ENCODE measurements at places on chromosomes 16 and 17.

GRCh38 chr17:82065638-82066303 is at the start of gene DUS1L:
TSS of gene DUS1L (minus strand) at chr17:82065804. CDS start at chr17:82065059, 745 bp downstream.
- DNase-seq: peak; percentile 51

- no peak for DNase-seq
Measured at GRCh38 chr17:3527468-3527867, 30.1 kb downstream of the TRPV3 start.

DNA sequence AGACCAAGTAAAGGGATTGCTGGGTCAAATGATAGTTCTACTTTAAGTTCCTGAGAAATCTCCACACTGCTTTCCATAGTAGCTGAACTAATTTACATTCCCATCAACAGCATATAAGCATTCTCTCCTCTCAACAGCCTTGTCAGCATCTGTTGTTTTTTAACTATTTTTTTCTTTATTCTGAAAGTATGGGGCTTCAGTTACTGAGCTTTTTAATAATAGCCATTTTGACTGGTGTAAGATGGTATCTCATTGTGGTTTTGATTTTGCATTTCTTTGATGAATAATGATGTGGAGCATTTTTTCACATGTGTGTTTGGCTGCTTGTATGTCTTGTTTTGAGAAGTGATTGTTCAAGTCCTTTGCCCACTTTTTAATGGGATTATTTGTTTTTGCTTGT is 2.5 kb downstream of the KRTAP2-2 start:
- DNase-seq: no peak

DNA sequence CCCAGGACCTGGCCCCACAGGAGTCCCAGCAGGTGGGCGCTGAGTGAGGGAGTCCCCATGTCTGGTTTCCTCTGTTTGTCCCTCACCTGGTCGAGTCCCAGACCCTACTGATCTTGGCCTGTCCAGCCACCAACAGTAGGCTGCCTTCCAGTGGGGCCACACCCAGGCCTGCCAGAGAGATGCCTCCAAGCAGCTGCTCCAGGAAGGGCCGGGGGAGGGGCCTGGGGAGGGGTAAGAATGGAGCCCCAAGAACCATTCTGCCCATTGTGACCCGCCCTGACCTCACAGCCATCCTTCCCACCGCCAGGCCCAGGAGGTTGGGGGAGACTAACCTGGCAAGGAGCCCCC is 736 bp downstream of the SPATA20 start:
- DNase-seq: no peak

- DNase-seq: no peak
Measured at GRCh38 chr17:31573047-31573446, 181.6 kb downstream of the RAB11FIP4 start.

GRCh38 chr16:14454391-14454790 is 175.7 kb downstream of the PARN start:
- no peak for DNase-seq

GRCh38 chr16:78796221-78796866 is 696.9 kb downstream of the WWOX start:
- DNase-seq: no peak

GRCh38 chr16:11089504-11090124 is 145.2 kb downstream of the CLEC16A start:
- no peak for DNase-seq

Measured in stimulated activated CD4-positive, alpha-beta T cell treated with anti-CD3 and anti-CD28 coated beads, TNF-alpha, amount 100 ng/mL, for 4 hours (primary cell).